Effector memory CD4-positive, alpha-beta T cell (primary cell): ENCODE measurements at places on chromosomes 4 and X.
A peak's percentile ranks its signal among the peaks of the same experiment; 100 is the strongest.

DNA sequence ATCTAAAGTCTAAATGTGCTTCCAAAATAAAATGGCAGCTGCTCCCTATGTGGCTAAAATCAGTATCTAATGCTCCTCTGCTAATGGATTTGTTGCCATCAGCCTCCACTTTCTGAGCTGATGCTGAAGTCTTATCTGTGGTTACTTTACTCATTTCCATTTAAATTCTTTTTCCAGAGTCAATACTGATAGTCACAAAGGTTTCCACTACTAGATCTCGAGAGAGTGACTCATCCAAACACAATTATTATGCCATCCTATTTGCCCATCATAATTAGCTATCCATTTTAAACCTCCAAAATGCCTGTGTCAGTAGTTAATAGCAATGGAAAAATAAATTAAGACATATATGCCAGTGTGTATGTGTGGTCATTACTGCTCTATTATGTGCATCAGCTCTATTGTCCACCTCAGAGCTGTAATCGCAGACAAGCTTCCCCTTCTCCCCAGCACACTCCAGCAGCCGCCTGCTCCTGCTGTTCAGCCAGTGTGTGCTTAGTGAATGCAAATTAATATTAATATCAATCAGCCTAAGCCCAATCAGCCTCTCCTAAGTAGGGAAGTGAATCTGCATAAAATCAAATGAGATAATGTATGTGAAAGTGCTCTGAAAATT is 199.8 kb upstream of the ZIC3 start:
- peaks cover 4% of the 10 kb centered on the region for H3K27me3 ChIP-seq
- H3K4me1 ChIP-seq: no peaks in the 10 kb centered on the region
- H3K27ac ChIP-seq: no peak overlapping the region
- no peak overlapping the region for H3K4me3 ChIP-seq

DNA sequence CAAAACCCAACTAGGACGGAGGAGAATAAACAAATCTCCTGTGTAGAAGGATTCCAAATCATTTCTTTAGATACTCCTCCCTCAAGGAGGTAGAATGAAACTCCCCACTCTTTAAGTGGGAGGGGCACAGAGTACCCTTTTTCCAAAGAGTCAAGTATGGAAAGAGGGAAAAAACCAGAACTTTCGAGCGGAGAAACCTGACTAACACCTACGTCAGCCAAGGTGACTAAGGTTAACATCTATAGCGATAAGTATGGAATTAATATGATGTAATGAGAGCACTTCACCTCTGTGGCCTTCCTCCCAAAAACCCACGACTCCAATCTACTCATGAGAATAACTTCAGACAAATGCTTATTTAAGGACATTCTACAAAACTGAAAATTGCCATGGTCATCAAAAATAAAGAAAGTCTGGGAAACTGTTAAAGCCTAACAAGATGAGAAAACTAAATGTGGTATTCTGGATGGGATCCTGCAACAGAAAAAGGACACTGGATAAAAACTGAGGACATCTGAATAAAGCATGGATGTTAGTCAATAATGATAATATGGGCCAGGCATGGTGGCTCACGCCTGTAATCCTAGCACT is 157.0 kb upstream of the MAP3K15 start:
- no peak for DNase-seq
- no peaks in the 10 kb centered on the region for H3K36me3 ChIP-seq

DNA sequence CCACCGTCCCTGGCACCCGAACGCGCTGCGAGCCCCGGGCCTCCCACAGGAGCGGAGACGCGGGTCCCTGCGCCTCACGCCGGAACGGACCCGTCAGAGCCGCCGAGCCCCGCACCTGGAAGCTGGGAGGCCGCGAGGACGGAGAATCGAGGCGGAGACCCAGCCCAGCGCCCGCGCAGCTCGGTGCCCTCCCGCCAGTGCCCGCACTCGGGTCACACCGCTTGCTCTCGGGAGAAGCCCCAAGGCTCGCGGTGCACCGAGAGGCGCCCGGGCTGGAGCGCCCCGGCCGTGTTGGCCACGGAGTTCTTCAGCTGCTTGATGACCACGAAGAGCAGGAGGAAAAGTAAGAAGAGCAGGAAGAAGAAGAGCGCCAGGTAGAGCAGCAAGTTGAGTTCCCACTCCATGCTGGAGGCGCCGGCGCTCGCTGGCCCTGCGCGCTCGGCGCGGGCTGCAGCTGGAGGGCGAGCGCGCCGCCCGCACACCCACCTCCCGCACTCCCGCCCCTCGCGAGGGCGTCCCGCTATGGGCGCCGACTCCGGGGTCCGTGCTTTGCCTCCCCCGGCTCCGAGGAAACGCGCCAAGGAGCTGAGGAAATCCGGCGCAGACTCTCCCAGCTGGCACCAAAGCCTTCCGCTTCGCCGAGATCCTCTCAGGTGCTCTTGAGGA is at the start of gene SMIM43:
Gene SMIM43 (minus strand): TSS at position 463 of the 666 bp plus-strand sequence. CDS start 59 bp downstream, at position 404.
- H3K4me3 ChIP-seq: peak within 1 kb of the TSS; percentile 22
- no peak for DNase-seq
- H3K27me3 ChIP-seq: peaks cover 23% of the 10 kb centered on the region
- H3K27ac ChIP-seq: no peak within 1 kb of the TSS

- no peak overlapping the region for H3K27ac ChIP-seq
- H3K4me3 ChIP-seq: no peak overlapping the region
- H3K4me1 ChIP-seq: no peaks in the 10 kb centered on the region
- H3K36me3 ChIP-seq: no peaks in the 10 kb centered on the region
- no peaks in the 10 kb centered on the region for H3K27me3 ChIP-seq
Measured at GRCh38 chrX:12701628-12702027, 89.6 kb upstream of the PRPS2 start.

DNA sequence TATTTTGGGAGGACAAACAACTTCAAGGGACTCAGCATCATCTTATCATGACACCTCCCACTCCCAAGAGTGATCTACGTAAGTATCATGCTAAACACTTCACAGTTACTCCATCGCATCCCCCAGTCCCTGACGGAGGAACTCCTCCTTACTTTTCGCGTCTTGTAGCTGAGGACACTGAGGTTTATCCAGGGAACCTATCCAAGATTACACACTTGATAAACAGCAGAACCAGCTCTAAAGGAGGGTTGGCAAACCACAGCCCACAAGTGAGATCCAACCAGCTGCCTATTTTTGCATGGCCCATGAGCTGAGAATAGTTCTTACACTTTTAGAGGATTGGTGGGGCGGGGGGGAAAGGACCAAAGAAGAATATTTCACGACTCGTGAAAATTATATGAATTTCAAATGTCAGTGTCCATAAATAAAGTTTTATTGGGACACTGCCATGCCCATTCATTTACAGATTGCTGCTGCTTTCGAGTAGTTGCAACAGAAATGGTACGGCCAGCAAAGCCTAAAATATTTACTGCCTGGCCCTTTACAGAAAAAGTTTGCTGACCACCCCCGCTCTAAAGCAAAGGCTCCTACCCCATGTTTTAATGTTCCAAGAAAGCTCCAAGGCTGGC is 47.8 kb downstream of the SEPSECS start:
- H3K4me3 ChIP-seq: no peak overlapping the region
- H3K27me3 ChIP-seq: no peaks in the 10 kb centered on the region
- no peaks in the 10 kb centered on the region for H3K4me1 ChIP-seq
- H3K36me3 ChIP-seq: no peaks in the 10 kb centered on the region
- no peak overlapping the region for H3K27ac ChIP-seq

DNA sequence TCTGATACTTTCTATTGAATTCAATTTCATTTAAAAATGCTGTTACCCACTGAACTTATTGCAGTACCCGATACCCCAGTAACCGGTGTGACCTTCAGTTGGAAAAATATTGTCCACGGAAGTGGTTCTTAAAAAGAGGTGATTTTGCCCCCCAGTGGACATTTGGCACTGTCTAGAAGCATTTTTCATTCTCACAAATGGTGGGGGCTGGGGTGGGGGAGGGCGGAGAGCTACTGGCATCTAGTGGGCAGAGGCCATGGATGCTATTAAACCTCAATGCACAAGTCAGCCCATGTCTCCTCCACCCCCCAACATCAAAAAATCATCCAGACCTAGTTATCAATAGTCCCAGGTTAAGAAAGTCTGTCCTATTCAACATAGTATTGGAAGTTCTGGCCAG is 19.6 kb upstream of the CHM start:
- no peaks in the 10 kb centered on the region for H3K4me1 ChIP-seq
- H3K27ac ChIP-seq: no peak overlapping the region
- H3K27me3 ChIP-seq: no peaks in the 10 kb centered on the region

GRCh38 chr4:79626611-79627010 is 218.6 kb upstream of the GK2 start:
- no peak for DNase-seq
- no peak overlapping the region for H3K4me3 ChIP-seq
- no peaks in the 10 kb centered on the region for H3K27me3 ChIP-seq
- no peaks in the 10 kb centered on the region for H3K4me1 ChIP-seq
- H3K27ac ChIP-seq: no peak overlapping the region
- H3K36me3 ChIP-seq: no peaks in the 10 kb centered on the region

- H3K27ac ChIP-seq: no peak overlapping the region
- H3K36me3 ChIP-seq: no peaks in the 10 kb centered on the region
- DNase-seq: no peak
- H3K27me3 ChIP-seq: no peaks in the 10 kb centered on the region
- no peaks in the 10 kb centered on the region for H3K4me1 ChIP-seq
Measured at GRCh38 chr4:60266505-60266904, 933.6 kb upstream of the ADGRL3 start.

- no peaks in the 10 kb centered on the region for H3K4me1 ChIP-seq
- no peak for DNase-seq
- H3K36me3 ChIP-seq: no peaks in the 10 kb centered on the region
- no peak overlapping the region for H3K4me3 ChIP-seq
Measured at GRCh38 chr4:67736262-67736661, 17.9 kb downstream of the GNRHR start.

DNA sequence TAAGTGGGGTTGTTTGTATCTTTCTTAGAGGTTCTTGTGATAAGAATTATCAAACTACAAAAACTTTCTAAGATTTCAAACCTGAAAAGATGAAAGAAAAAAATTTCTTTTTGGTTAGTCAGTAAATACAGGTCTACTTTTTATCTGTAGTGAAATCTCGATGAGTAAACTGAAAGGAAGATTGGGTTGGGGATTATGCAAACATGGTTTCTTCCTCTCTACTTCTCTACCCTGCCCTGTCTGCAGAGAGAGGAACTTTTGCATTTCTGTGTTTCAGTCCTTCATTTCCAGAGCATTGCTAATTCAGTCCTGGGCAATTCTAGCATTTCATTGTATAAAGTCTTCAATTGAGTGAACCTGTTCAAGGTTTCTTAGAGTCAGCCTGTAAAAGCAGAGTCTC is 51.6 kb upstream of the IL2 start:
- no peaks in the 10 kb centered on the region for H3K36me3 ChIP-seq
- H3K4me1 ChIP-seq: peaks cover 3% of the 10 kb centered on the region
- no peaks in the 10 kb centered on the region for H3K27me3 ChIP-seq
- DNase-seq: no peak
- H3K27ac ChIP-seq: no peak overlapping the region

- no peaks in the 10 kb centered on the region for H3K36me3 ChIP-seq
- H3K4me3 ChIP-seq: no peak overlapping the region
- no peaks in the 10 kb centered on the region for H3K4me1 ChIP-seq
- no peak overlapping the region for H3K27ac ChIP-seq
Measured at GRCh38 chrX:40003071-40003427, 94.7 kb downstream of the BCOR start.

- no peaks in the 10 kb centered on the region for H3K4me1 ChIP-seq
- H3K36me3 ChIP-seq: no peaks in the 10 kb centered on the region
- H3K27me3 ChIP-seq: no peaks in the 10 kb centered on the region
Measured at GRCh38 chr4:101175896-101176676, 171.2 kb downstream of the PPP3CA start.
